Stimulated activated CD8-positive, alpha-beta memory T cell treated with anti-CD3 and anti-CD28 coated beads, Interleukin-15, amount 100 ng/mL, for 1 hour (primary cell): ENCODE measurements at places on chromosomes 6 and 20.

DNA sequence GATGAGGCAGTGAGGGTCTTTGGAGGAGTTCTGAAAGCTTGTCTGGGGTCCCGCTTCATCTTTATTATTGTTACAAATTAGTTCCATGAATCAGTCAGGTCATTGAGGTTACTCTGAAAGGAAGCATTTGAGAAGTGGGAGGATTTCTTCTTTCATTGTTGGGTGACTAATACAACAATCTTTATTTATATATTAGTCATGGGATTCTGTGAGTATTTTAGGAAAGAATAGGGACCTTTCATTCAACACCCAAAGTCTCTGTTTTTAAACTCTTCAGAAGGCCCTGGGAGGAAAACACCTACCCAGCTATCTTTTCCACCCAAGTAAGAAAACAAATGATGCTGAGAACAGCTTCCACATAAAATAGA is 98.3 kb downstream of the SOD2 start:
- no peak for DNase-seq

DNA sequence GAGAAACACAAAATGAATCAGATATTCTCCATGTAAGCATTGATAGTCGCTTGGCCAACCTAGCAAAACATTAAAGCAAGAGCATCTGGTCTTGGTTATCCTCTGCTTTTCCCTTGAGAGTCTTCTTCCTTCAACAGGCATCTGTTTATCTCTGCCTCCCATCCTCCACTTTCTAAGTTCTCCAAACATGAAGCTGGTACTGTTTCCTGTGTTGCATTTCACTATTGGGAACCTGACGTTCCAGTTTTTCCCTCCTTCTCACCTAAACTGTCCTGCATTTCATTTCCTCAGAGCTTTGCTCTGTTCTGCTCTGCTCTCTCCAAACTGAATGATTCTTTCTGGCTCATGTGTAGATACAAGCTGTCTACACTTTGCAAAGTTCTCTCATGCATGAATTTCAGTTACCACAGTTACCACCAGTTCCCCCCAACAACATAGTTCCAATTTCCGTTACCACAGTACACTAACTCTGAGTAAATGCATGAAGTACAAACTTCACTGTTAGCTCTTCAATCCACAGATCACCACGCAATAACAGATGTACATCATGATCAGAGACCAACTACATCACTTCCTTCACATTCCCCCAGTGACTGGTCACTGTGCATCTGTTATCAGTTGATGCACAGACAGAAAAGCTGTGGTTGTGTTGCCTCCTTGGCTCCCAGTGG is 86.7 kb upstream of the F13A1 start:
- DNase-seq: no peak

DNA sequence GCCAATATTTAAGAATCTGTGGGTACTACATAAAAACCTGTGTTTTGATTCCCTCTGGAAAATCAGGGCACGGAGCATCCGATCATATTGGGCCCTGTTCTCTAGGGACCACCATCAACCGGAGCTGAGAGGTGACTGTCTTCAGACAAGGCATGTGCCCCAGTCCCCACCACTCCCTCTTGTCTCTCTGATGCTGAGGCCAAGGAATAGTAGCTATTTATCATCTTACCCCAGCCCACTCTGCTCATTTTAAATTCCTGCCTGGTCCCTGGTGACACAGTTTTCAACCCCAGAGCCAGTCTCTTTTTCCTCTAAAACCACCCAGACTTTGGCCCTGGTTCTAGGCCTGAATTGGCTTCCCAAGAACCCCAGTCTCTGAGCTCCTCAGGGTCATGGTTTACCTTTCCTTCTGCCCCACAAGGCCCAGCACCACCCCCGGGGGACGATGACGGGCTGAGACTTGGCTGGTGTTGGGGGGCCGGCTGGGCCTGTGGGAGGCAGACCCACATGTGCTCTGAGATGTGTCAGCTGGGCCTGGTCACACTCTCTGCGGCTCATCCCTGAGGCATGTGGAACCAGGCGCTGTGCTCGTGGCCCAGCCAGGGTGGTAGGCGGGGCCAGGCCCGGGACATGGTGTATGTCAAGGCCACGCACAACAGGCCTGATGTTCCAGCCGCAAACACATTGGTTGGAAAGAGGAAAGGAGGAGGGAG is 114.4 kb downstream of the CEBPB start:
- no peak for DNase-seq

DNA sequence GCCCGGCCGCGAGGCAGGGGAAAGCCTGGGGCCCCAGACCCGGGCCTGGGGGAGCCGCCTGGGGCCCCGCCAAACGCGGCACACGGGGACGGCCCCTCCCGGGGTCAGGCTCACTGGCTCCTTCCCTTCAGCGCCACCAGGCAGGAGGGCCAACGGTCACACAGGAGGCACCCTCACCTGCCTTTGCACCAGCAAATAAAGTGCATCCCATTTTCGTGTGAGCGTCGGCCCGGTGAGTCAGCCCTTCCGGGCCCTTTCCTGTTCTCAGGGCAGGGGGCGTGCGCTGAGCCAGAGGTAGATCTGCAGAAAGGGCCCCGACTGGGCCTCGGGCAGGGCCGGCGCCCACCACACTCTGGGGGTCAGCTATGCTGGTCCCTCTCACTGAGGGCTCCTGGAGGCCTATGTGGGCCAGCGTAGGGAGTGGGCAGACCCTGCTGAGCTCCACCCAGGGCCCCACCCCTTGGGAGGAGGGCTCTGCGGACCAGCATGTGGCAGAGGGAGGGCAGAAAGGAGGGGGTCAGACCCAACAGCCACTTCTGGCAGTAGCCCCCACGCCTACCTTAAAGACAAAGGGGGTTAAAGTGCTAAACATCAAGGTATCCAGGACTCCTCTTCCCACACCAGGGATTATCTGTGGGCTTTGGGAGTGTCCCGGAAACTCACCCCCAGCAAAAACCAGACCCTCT is 931 bp upstream of the UCKL1 start:
- DNase-seq: no peak

- DNase-seq: no peak
Observed at GRCh38 chr6:81451787-81452186, 300.7 kb downstream of the TENT5A start.

DNA sequence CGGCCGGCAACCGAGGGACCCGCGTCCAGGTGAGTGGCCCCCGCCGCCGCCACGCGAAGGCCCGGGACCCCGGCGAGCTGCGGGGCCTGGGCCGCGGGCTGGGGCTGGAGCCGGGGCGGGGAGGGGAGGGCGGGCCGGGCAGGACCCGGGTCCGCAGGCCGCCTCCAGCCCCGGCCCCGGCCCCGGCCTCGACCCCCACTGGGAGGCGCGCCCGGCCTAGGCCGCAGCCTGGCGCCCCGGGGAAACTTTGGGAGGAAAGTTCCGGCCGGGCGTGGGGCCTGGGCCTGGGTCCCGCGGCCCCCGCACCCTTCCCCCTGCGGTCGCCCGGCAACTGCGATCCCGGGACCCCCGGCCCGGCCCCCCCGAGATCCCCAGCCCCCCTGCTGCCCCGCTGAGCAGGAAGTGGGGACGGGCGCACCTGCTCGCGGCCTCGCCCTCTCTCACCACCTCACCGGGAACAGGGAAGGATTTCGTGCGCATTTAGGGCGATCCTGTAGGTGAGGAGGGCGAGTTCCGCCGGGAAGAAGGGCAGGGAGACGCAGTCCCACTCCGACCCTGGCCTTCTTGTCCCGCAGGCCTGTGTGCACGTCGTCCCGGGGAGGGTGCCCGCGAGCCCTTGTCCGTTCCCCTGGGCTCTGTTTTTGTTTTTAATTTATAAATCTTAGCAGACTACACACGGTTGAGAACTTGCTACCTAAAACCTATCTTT is 402 bp downstream of the OSBPL2 start:
- no peak for DNase-seq

GRCh38 chr6:140156131-140156530 is 781.7 kb upstream of the CITED2 start:
- no peak for DNase-seq

DNA sequence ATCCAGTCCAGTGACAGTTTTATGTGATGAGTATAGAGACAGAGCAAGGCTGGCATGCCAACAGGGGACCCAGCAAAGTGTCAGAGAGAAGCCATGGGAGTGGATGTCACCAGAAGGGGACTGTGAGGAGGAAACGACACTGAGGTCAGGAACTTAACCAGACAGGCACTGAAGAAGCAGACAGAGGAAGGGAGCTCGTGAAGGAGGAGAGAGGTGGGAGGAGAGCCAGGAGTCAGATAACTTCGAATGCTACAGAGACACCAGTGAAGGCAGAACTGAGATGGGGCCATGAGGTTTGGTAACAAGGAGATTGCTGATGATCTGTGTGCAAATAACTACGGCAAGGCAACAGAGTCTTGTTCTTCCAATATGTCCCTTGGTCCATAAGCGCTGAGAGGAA is 211.1 kb upstream of the FOXA2 start:
- no peak for DNase-seq

GRCh38 chr6:126788861-126789365 is 329.6 kb upstream of the RSPO3 start:
- DNase-seq: no peak

GRCh38 chr6:46500382-46500781 is 9.1 kb upstream of the RCAN2 start:
- DNase-seq: no peak

GRCh38 chr20:32429745-32430360 is 71.7 kb downstream of the ASXL1 start:
- no peak for DNase-seq

DNA sequence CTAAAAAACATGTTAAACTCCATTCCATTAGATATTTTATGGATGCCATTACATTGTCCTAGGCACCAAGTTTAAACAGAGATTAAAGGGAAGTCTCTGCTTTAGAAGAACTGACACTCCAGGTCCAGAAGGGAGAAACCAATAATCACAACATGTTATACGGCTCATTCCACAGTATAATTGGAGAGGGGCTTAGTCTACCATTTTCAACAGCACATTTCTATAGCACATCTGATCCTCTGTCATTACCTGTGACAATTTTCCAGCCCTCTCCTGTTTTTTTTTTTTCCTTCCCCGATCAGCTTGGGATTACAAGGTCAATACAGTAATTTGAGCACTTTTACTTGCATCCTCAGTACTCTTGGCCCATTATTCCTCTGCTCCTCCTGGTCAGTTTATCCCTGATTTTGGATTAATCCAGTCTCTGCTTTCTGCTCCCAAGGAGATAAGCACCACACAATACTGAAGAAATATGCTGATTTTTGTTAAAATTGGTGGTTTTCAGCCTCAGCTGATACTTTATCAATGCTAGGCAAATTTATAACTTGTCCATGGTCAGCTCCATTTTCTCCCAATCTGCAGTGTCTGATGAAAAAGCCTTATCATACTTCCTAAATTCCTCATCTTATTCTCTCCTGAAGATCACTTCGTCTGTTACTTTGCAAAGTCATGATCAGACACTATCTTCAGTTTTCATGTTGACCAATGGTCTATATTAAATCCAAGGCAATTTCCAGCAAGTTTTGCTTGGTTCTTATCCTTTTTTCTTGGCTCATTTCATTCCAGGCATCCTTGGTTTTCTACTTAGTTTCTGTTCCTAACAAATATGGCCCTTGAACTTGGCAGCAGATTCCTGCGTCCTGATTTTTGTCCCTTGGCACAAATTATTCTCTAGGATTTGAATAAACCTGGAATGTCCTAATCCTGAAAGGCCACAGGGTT is 30.8 kb upstream of the SYNCRIP start:
- no peak for DNase-seq

GRCh38 chr20:20837574-20838021 is 125.2 kb upstream of the RALGAPA2 start:
- DNase-seq: no peak

GRCh38 chr6:86148586-86148985 is 505.9 kb upstream of the SYNCRIP start:
- DNase-seq: no peak

- DNase-seq: no peak
Observed at GRCh38 chr6:107115695-107116327, 496 bp upstream of the BEND3 start.

DNA sequence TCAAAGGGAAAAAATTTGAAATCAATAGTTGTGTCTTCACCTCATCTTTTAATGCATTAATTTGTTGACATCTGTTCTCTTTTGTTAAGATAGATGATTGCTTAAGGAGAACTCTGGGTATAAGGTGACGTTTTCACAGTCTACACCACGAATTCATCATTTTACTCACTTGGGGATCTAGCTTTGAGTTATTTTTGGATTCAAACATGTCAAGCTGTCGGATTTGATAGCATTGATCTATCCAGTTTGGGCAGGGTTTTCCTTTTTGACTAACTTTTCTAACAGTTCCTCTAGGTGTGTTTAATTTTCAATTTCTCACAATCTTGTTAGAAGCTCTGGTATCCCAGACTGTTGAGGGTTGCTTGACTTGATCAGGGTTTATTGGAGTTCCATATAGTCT is 49.6 kb downstream of the HECA start:
- no peak for DNase-seq

DNA sequence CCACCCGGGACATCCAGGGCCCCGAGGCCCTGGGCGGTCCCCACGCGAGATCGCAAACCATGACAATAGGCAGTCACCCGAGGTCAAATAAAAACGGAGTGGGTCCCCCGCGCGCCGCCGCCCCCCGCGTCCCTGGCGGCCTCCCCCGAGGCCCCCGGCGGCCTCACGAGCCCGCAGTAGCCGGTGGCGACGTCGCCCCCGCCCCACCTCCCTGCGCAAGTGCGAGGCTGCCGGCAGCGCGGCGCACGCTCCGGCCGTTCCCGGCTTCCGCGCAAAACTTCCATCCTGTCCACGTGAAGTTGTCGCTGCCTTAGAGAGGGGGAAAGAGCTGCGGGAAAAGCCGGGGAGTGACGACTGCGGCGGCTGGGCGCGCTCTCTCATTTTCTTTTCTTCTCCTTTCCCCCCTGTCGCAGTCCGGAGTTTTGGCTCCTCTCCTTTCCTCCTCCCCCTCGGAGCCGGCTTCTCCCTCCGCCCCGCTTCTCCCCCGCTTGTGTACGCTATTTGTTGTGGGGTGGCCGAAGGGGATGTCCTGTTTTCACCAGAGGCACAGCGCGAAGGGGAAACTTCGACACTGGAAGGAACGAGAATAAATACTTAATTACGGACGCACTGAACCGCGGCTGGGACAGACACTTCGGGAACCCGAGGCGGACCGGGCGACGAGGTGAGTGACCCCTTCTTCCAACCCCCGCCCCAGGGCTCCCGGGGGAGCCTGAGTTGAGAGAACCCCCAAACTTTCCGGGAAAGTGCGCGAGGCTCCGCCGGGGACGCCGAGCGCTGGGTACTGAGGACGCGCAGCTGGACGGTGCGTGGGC is at the start of gene EYA4:
TSS of gene EYA4 (plus strand) at position 272 of the 815 bp plus-strand sequence. CDS start 33,424 bp downstream, outside the sequence.
- DNase-seq: no peak

DNA sequence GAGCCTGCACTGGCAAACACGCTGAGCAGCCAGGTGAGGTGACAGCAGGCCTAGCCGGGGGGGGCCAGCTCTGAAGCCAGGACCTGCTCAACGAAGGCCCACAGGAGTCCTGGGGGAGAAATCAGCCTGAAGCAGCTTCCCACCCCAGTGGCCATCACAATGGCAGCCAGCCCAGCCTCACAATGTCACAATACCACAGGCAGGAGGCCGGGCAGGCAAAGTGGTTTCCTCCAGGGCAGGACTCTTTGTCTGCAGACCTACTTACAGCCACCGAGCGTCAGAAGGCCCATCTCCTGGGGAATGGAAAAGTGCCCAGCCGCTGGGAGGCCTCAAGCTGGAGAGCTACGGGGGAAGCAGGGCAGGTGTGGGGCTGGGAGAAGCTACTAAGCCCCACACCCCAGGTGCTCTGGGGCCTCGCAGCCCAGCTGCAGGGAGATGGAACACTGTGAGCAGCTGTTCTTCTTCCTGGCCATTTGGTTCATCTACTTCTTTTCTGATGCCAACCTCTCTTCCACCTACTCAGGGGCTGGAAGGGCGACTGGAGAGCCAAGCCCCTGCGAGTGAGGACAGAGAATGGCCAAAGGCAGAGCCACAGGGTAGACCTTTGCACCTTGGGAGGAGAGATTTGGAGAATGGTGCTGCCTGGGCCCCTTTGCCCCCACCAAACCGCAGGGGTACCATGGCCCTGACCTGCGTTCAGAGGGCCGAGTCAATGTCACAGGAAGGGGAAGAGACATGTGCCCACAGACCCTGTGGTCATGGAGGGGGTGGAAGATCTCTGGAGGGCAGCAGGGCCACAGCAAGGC is 22.3 kb upstream of the AVP start:
- no peak for DNase-seq
